ENCODE measurements at places on chromosomes 4 and X. TPM values are rescaled to one million over a fixed set of nuclear protein-coding genes. Genes with fewer than 3 reads are reported as not detected.
A peak's percentile ranks its signal among the peaks of the same experiment; 100 is the strongest.

The TLR1 gene
- 4.6 TPM for polyA plus RNA-seq

DNA sequence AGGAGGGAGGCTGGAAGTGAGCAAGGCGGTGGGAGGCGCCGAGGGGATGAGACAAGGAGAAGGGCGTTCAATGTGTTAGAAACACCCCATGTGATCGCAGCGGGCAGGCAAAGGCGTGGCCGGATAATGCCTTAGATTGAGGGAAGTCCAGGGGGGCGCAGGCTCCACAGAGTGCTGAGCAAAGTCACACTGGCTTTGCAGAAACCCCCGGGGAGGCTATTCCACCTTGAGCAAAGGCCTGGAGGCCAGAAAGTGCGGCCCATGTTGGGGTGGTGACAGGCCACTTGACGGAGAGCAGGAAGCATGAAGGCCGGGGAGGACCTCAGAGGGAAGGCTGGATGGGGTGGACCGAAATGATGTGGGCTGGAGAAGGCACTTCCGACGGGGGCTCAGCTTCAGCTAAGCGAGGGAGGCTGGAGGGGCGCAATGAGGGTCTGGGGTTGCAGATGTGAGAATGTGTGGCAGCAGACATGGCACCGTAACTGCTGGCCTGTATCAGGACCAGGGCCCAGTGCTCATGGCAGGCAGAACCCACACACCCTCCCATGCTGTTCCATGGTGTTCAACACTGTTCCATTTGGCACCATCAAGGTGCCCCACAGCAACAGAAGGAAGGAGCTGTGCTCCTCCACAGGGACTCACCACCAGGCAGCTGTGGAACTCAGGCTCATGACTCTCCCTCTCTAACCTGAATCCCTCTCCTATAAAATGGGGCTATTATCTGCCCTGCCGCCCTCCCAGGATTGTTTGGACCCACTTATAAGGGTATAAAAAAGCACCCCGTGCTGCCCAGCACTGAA, 50.3 kb downstream of the HMX1 start:
- no peak for DNase-seq

DNA sequence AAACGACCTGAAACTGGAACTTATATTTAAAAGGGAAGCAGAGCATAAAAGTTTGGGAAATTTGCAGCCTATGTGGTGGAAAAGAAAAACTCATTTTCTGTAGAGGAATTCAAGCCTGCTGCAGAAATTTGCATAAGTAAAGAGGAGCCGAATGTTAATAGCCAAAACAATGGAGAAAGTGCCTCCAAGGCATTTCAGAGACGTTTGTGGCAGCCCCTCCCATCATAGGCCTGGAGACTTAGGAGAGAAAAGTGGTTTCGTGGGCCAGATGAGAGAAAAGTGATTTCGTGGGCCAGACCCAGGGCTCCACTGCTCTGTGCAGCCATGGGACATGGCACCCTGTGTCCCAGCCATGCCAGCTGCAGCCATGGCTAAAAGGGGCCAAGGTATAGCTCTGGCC, 361.9 kb downstream of the PCDH19 start:
- no peak for DNase-seq

DNA sequence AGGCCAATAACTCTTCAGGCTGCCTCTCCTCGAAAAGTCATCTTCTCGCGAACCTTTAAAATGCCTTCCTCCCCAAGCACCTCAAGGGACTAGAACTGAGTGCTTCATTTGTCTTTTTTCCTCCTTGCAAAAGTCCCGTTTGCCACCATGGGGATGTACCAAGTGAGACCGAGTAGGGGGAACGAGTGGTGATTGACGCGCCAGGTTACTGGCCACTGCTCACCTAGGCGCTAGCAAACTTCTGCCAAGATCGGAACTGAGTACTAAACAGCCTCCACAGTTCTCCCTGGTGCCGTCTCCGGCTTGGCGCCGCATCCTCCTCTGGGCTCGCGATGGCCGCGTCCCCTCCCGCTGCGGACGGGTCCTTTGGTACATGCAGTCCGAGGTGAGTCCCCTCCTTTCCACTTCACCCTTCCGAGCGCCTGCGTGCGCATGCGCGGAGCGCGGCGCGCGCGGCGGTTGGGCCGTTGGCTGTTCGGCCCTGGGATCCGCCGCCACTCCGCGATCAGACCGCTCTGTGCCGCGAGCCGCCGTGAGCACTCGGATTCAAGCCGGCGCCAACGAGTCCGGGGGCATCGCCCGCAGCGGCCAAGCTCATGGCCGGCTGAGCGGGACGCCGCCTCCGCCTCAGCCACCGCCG, at the start of gene CDK16:
CDK16 (plus strand) TSS at position 402 of the 640 bp plus-strand sequence. CDS start 4,877 bp downstream, outside the sequence.
- DNase-seq = peak; percentile 87

- DNase-seq = no peak
Measured at GRCh38 chr4:170887396-170887795, 797.6 kb upstream of the AADAT start.

Measured in right renal cortex interstitium (tissue), 3 donors.